ENCODE measurements at places on chromosomes 2 and 18.

GRCh38 chr2:15758848-15759247 lies 167.2 kb downstream of the DDX1 start:
- no peak for DNase-seq

DNA sequence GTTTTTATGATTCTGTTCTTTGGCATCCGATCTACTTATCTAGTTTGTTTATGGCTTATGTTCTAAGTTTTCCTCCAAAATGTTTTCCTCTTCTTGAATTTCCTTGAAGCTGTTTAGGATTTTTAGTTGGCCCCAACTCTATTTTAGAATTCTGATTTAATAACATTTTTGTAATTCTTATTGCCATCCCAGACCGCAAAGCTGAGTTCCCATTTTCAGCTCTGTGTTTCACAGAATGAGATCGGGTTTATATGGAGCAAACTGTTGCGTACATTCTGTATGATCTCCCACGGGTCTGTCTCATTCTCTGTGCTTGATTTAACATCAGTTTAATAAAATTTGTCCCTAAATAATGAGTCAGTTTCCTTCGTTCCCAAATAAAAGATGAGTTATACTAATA lies 59.3 kb downstream of the DPP4 start:
- no peak for DNase-seq

- no peak for DNase-seq
Measured at GRCh38 chr18:48863432-48864065, 87.2 kb downstream of the SMAD7 start.

- no peak for DNase-seq
Measured at GRCh38 chr2:222208010-222208690, 90.6 kb downstream of the PAX3 start.

All from stimulated activated CD4-positive, alpha-beta T cell treated with anti-CD3 and anti-CD28 coated beads, Interleukin-4, amount 100 ng/mL, for 4 hours (primary cell).